ENCODE measurements at places on chromosomes 2 and 18.

DNA sequence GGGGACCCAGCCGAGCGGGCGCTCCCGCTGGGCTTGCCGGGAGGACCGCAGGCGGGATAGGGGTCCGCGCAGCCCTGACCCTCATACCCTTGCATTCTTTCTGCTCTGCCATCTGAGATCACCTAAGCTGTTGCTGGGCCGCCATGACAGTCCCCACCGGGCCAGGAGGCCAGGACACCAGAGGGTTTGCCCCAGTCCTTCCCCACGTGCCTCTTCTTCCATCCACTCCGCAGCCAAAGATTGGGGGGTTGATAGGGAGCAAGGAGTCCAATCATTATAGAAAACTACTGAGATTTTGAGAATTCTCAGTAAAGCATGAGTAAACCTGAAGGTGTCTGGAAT lies 453 bp upstream of the GRB14 start:
- DNase-seq, result no peak

- no peak for DNase-seq
Observed at GRCh38 chr18:58516514-58517285, 112.2 kb downstream of the ALPK2 start.

DNA sequence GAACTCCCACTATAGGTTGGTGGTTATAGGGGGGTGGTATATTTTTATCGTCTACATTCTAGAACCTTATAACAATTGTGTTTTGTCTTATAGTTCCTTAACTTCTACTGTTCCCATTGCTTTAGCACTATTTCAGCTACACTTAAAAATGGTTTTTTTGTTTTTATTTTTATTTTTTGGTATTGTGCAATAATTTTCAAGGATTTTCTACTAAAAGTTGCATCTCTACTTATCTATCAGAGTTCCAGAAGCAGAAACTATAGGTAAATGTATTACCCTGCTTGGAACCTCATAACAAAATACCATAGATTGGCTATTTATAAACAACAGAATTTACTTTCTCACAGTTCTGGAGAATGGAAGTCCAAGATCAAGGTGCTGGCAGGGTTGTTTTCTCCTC lies 981.6 kb upstream of the CNTNAP5 start:
- no peak for DNase-seq

GRCh38 chr2:210086292-210086691 lies 83.9 kb downstream of the RPE start:
- no peak for DNase-seq

- DNase-seq, result no peak
Observed at GRCh38 chr2:177281400-177282180, 17.1 kb upstream of the NFE2L2 start.

DNA sequence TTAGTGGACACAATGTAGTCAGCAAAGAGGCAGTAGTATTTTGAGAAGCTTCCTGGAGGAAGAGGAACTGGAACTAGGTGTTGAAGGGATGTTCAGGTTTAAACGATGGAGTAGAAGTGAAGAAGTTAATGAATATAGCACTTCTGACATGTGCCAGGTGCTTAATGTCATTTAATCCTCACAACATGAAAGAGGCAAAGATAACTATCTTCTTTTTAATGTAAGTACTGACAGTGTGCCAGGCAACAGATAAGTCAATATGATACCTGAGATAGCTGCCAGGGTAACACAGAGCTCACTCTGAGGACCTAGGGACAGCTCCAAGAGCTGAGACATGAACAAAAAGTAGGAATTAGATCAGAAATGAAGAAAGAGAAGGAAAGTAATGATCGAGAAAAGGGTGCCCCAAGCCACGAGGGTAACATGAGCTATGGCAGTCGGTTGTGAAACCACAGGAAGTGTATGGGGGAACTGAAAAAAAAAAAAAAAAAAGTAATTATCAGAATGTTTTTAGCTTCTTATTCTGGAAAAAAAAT lies 140.7 kb downstream of the RNF144A start:
- DNase-seq, result no peak

DNA sequence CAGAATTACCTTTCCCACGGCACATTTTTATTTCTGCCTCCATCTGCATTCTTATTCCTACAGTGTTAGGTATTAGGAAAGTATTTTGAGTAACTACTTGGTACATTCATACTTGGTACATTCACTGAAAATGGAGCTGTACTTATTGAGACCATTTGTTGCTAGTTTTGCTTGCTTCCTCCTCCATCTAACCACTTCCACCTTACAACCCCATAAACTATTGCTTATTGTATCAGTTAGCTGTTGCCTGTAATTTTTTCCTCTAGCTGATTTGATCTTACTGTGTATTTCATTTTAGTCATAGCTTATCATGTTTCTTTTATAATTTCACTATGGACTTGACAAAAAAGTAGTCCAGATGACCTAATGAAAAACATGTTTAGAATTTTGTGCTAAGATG lies 50.7 kb downstream of the AFTPH start:
- no peak for DNase-seq

- DNase-seq, result no peak
Observed at GRCh38 chr2:110933420-110933819, 187.3 kb upstream of the BCL2L11 start.

DNA sequence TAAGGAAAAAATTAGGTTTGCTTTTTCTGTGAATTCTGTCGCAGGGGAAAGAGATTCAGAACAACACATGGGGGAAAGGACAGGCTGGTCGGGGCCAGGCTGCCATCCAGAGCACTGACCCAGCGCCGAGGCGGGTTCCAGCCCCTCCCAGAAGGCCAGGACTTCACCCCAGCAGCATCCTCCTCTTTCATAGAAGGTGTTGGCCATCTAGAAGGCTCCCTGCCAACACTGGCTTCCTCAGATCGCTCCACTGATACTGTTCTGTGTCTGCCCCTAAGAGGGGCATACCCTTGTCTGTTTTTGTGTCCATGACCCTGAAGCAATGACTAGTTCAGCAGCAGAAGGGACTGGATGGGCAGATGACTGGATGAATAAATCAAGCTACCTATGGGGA lies 144.5 kb downstream of the HDAC4 start:
- DNase-seq, result no peak
